ENCODE measurements at places on chromosomes 16 and 17.

DNA sequence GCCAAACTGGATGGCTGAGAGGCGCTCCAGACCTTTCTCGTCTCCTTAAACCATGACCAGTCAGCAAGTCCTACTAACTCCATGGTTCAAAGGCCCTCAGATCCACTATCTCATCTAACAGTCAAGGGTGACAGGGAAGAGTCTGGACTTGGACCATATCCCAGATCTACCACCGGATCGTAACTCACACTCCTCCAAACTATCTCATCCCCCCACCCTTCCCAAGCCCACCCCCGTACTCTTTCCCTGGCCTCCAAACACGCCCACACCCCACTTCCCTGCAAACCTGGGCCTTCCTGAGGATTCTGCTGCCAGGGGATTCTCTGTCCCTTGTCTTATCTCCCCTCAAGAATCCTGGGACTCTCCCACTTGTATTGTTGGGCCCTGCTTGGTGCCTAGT lies 5.1 kb downstream of the CDIP1 start:
- DNase-seq = no peak

GRCh38 chr16:68798398-68798797 lies 44.9 kb upstream of the TANGO6 start:
- no peak for DNase-seq

- no peak for DNase-seq
Measured at GRCh38 chr16:81723098-81723723, 55.9 kb upstream of the PLCG2 start.

DNA sequence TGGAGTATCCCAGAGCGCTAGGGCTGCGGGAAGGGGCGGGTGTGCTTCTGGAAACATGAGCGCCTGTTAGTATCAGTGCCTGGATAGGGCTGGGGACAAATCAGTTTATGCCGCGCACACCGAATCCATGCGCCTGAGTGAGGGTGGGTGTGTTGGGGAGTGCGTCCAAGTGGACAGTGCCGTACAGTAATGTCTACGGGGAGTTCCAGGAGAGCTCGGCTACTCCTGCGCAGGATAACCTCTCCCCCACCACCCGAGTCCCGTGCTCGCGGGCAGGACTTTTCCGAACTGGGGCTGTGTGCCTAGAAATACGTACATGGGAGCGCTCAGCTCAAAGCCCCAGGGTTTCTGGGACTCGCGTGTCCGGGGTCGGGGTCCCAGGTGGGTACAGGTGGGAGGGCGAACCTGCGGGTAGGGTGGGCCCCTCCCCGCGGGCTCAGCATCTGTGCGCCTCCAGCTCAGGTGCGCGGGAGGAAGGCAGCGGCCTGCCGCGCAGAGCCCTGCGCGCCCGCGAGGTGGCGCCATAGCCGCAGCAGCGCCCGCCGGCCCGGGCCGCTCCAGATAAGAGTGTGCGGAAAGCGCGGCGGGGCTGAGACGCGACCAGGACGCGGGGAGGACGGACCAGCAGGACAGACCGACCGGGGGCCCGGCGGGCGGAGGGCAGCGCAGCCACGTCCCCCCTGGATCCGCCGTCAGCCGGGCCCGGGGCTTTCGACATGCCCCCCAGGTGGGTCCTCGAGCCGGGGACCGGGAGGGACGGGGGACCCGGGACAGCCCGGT lies at the start of gene HIC1:
Gene HIC1, plus strand, starts transcription at position 592 of the 780 bp plus-strand sequence. CDS start 1,588 bp downstream, outside the sequence.
- DNase-seq = peak; percentile 70

- peak; percentile 43 for DNase-seq
Measured at GRCh38 chr17:49361129-49361901, 735 bp downstream of the ZNF652 start.

DNA sequence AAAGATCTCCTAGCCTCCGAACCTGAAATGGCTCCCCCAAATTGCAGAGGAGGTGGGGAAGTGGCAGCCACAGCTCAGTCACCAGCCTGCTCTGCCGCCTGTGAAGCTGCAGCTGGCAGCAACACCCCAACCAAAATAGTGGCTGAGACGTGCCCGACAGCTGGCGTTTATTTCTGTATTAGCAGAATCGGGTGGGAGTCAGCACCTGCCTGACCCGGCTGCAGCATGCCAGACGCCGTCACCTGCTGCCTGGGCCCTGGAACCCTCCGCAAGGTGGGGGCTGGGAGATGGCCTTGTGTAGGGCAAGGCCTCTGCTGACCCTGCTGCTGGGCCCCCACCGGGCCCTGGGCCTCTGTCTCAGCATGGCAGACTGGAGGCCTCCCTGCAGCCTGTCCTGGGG lies 17.5 kb upstream of the PABPN1L start:
- no peak for DNase-seq

DNA sequence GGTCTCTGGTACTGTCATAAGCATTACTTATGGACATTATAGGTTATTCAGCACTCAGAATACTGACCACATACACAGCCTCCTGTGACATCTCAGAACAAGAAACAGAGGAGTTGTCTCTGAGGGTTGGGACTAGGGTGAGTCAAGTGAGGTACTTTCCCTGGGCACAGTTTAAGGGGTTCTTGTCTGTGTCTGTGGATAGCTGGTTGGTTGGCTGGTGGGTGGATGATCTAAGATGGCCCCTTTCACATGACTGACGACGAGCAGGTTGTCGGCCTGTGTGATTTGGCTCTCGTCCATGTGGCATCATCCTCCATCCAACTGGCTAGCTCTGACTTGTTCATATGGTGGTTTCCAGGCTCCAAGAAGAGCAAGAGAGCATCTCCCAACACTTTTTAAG lies 163.9 kb downstream of the PRKCB start:
- peak; percentile 72 for DNase-seq

- DNase-seq = no peak
Measured at GRCh38 chr17:64110379-64111152, 19.4 kb downstream of the ERN1 start.

GRCh38 chr17:36185416-36185815 lies 9.0 kb upstream of the TBC1D3B start:
- DNase-seq = no peak

DNA sequence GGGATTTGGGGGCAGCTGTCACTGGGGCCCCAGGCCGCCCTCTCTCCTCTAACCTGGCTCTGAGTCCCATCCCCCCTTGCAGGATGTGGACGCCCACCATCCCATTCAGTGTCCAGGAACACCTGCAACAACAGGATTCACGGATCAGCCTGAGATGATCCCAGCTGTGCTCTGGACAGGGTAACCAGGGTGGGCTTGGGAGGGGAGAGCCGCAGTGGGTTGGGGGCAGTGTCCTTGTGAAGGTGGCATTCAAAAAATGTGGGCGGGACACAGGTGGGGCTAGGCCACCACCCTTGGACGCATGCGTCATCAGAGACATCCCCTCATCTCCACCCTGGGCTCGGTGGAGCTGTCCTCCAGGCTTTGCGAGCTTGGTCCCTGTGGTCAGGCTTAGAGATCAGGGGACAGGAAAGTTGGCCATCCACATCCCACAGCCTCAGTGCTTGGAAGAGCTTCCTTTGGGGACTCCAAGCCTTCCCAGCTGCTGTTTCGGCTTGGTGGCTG lies 19.1 kb downstream of the DEXI start:
- DNase-seq = no peak

GRCh38 chr16:832652-833336 lies 32.3 kb upstream of the GNG13 start:
- no peak for DNase-seq

DNA sequence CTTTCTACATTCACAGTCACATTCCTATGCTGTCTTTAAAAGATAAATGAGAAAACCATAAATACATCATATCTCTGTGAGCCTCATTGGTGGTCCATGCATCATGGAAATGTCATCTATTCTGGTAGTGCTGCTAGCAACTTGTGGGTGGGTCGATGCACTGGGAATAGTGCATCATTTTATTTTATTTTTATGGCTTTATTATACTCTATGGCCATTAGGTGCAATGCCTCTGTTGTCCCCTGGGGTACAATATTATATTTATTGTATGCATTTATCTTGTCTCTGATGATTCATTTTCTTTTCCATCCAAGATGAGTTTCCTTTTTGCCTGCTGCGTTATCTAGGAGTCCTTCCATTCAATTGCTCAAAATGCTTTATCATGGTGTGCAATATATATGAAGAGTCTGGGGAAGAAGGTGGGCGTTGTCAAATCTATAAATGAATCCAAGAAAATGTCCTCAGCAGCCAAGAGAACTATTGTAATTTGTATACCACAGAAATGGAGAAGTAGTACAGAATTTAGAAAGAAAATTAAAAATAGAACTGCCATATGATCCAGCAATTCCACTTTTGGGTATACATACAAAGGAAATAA lies 324.0 kb downstream of the KCNJ2 start:
- no peak for DNase-seq
